Sigmoid colon (tissue), 7 donors: ENCODE measurements at places on chromosomes 5 and 9. TPM values are rescaled to one million over a fixed set of nuclear protein-coding genes. Genes with fewer than 3 reads are reported as not detected.

The TMEM215 gene
- not detected for polyA plus RNA-seq

The IFNB1 gene
- polyA plus RNA-seq: not detected

The MATR3 gene
- polyA plus RNA-seq: 114 TPM

The PCDHGB7 gene
- 0.60 TPM for polyA plus RNA-seq

The TESK1 gene
- polyA plus RNA-seq: 24.6 TPM

The DNM1 gene
- 9.3 TPM for polyA plus RNA-seq

The BTNL9 gene
- 5.0 TPM for polyA plus RNA-seq

The GCNT4 gene
- polyA plus RNA-seq: 0.69 TPM

The CENPH gene
- polyA plus RNA-seq: 5.8 TPM

The ARSI gene
- not detected for polyA plus RNA-seq

The PITX1 gene
- 6.0 TPM for polyA plus RNA-seq

The SPOCK1 gene
- 2.4 TPM for polyA plus RNA-seq
